ENCODE measurements at places on chromosomes 3 and 15.

DNA sequence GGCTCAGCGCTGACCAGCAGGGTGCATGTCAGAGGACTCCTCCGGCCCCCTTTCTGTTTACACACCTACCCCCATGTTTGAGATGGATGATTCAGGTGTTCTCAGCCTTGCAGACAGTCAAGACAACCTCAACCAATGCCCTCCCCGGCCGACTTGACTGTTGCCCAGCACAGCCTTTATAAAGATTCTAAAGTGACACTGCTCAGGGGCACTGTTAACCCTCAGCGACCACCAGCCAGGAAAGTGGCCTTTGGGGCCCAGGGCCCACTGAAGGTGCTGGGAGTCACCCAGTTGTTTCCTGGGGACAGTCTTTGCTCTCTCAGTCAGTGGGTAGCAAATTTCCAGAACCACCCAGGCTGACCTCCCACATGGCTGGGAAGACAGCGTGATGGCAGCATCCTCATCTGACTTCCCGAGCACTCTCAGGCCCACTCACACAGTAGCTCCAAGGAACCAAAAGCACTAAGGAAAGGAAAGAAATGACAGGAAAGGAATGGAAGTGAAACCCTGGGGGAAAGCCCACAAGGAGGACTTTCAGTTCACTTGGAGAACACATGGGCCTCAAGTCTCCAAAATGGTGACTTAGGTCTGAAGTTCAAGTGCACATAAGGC is 128.4 kb downstream of the ASB7 start:
- no peak for DNase-seq

DNA sequence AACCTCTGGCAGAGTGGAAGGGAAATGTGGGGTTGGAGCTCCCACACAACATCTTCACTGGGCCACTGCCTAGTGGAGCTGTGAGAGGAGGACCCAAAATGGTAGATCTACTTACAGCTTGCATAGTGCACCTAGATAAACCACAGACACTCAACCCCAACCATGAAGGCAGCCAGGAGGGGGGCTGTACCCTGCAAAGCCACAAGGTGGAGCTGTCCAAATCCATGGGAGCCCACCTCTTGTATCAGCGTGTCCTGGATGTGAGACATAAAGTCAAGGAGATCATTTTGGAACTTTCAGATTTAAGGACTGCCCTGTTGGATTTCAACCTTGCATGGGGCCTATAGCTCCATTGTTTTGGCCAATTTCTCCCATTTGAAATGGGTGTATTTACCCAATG is 20.9 kb downstream of the TP63 start:
- no peak for DNase-seq

DNA sequence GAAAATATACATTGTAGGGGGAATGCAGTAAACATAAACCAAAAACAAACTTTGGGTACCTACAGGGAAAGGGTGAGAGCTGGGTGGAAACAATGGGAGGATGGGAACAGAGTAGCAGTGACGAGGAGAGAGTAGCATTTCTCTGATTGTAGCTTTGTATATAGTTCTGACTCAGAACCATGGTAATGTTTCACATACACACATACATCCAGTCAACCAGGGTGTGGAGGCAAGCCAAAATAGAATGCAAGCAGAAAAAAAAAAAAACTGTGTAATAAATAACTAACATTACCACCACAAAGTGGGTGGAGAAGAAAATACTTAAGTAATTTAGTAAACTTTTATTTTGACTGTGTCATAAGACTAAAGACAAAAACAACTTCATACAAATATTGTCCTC is 27.2 kb downstream of the BCL2A1 start:
- peak; percentile 40 for DNase-seq

- DNase-seq: peak; percentile 81
Observed at GRCh38 chr15:40354408-40355171, 3.4 kb upstream of the DISP2 start.

- DNase-seq: no peak
Observed at GRCh38 chr3:119571688-119572087, 7.6 kb upstream of the ADPRH start.

- no peak for DNase-seq
Observed at GRCh38 chr3:40975711-40976121, 223.6 kb upstream of the CTNNB1 start.

GRCh38 chr15:57541805-57542504 is 49.7 kb upstream of the MYZAP start:
- DNase-seq: peak; percentile 76

DNA sequence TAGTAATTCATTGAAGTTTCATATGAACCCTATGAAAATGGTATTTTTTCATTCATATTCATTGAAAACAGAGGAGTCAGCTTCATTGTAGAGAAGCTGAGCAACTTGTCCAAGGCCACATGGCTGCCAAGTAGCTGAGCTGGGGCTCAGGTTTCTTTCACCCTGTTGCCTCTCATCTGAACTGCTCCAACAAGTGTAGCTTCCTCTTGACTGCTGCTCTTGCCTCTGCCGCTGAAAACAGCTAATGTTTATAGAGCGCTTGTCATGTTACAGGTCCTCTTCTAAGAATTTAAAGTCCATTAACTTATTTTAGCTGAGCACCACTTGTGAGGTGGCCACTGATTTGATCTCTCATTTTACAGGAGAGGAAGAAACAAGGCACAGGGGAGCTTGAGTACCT is 81.1 kb downstream of the PDCD6IP start:
- DNase-seq: no peak

- DNase-seq: no peak
Observed at GRCh38 chr3:113271189-113271588, 59.8 kb downstream of the BOC start.

DNA sequence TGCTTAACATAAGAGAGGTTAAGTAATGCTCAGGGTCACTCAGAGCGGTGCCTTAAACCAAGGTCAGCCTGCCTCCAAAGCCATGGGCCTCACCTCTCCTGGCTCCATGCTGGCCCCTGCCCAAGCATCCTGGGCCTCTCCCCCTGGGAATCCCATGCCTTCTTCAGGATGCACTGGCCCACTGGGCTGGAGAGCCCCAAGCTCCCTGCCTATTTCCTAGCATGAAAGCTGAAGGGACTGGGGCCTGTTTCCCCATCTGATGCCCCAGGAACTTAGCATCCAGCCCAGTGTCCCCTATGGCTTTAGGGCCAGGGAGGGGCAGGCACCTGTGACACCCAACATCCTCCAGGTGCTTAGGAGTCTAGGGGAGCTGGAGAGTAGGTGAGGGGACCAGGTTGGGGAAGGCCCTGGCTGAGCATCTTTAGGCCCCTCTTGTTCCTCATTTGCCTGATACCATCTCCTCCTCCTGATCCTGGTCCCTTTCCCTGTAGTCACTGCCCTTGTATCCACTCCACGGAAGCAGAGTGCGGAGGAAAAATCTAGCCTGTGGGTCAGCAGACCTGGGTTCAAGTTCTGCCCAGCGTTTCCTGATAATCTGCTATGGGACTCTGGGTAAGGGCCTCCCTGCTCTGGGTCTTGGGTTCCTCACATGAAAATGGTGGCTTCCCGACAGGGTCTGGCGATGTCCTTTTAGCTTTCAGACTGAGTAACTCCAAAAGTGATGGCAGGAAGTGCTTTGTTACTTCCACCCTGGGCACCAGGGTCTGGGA is 28.6 kb downstream of the EHD4 start:
- no peak for DNase-seq

- no peak for DNase-seq
Observed at GRCh38 chr3:71825551-71826283, 40.8 kb upstream of the PROK2 start.

GRCh38 chr15:27201425-27201824 is 230.4 kb downstream of the GABRG3 start:
- DNase-seq: no peak

DNA sequence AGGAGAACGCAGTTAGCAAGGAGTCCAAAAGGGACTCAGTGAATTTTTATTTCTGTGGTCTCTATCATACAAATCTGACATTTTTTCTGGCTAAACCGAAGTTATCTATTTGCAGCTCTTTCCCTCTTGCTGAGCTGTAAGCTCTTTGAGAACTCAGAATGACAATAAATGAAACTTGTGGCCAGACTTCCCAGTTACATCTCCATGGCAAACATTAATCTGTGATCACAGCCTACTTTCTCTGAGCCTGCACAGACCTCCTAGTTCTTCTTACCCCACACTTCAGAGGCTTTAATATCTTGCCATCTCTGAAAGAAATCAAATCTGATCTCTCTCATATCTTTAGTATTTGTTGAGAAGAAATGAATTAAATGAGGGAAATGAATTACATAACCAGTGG is 58.0 kb downstream of the PLD1 start:
- DNase-seq: no peak

DNA sequence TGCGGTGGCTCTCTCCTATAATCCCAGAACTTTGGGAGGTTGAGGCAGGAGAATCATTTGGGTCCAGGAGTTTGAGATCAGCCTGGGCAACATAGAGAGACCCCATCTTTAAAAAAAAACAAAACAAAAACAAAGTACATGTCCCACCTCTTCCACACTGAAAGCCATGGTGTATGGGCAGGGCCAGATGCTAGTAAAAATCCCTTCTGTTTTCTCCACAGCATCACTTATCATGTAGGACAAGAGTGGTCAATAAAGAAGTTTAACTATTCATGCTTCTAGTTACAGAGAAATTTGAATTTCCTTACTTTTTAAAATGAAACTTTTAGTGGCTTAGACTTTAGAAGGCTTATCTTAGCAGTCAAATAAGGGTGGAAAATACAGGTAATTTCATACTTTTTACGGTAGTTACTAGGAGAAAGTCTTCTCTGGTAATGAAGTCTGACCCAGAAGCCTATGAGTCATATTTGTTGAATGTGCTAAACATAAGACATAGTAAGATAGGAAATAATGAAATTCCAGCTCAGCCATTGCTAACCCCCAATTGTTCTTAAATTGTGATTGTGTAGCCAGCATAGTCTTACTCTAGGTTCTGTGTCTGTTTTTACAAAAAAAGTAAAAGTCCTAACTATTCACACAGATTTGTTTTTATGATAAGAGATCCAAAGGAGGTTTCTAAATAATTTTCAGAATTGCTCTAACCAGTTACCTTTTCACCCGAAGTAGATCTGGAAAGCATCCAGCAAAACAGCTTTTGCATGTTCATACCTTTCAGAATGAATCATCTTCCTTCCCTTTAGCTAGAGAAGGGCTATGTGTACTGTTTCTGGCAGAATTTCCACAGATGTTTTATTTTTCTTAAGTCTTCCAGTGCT is 16.4 kb upstream of the ZNF609 start:
- peak; percentile 68 for DNase-seq

DNA sequence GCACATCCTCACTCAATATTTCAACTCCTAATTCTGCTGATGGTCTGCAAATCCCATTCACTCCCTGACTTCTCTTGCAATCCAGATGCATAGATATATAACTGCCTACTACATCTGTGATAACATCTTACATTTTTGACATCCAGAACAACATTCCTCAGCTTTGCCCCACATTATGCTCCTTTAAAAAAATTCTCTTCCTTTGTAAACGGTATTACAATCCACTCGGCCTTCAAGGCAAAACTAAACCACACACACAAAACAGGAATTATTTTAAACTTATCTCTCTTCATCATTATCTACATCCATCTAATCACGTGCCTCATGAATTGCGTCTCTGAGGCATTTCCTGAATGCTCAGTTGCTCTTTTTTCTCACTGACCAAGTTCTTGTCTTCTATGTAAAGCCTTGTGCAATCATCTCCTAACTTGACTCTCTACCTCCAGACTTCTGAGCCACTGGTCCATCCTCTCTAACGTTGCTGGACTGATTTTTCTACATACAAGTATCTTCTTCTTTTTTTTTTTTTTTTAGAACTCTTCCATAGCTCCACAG is 117.0 kb downstream of the SATB1 start:
- no peak for DNase-seq

GRCh38 chr3:30181178-30181465 is 425.3 kb upstream of the TGFBR2 start:
- no peak for DNase-seq

DNA sequence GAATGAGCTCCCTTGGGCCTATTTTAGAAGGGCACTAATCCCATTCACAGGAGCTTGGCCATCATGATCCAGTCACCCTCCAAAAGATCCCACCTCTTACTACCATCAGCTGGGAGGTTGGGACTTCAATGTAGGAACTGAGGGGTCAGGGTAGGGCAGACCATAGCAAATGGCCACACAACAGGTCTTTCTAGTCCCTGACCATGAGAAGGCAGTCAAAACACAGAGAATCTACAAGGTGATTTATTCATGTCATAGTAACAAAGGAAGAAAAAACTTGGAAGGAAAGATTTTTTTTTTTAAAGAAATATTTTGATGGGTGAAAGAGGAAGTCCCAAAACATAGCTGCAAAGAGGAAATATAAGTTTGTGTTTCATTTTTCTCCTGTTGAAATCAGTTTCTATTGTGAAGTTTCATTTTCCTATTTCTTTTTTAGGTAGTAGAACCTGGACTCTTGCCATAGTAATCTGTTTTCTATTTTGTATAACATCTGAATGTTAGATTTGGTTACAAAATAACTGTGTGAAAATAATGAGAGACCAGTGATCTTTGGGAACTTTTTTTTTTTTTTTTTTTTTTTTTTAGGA is 23.5 kb upstream of the TNFSF10 start:
- DNase-seq: no peak

DNA sequence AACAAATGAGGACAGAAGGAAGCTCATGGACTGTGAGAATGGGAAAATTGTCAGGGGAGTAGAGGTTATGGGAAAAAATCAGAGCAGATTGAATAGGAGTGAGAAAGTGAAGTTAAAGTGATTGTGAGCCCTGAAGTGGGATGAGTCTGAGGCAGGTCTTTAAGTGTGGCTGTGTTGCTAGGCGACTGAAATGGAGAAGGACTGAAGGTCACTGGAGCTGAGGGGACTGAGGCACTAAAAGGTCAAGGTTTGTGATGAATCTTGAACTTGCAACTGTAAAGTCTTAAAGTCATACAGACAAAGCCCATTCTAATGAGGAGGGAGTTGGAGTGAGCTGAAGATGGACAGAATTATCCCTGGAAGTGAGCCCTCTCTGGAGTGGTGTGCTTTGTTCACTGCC is 518.9 kb downstream of the TUSC7 start:
- no peak for DNase-seq

DNA sequence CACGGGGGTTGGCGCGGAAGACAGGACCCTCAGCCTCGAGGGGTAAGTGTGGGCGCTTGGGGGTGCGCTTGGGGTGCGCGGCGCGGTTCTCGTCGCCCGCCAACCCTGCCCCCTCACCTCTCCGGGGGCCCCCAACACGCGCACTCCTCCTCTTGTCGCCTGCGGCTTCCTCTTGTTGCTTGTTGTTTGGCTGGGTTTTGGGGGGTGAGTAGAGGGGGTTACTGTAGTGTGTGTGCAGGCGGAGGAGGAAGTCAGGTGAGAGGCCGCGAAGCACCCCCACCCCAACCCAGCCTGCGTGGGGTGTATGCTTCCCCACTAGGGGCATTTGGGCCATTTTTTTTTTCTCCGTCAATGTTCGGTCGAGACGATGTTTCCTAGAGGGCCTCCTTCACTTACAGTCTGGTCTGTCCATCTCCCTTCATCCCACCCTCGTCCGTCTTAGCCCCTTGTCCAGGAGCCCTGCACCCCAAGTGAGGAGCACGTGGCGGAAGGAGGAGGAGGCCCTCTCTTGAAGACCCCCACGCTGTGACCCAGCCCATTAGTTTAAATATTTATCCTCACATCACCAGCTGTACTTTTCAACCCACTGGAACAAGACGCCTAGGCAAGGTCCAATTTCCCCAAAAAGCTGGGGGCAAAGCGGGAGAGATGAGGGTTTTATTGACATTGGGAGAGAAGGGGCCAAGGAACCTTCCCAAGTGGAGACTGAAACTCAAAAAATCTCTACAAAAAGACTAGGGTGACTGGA is 20.4 kb upstream of the SATB1 start:
- no peak for DNase-seq

GRCh38 chr3:16334909-16335308 is 69.9 kb downstream of the OXNAD1 start:
- DNase-seq: no peak

- DNase-seq: no peak
Observed at GRCh38 chr15:34818526-34818925, 23.2 kb upstream of the ACTC1 start.

Data from hepatic stellate cell (primary cell).